ENCODE measurements at places on chromosomes 3 and 15.

- no peak for DNase-seq
These were observed 19.8 kb downstream of the MAPKBP1 start for GRCh38 chr15:41794081-41794480.

DNA sequence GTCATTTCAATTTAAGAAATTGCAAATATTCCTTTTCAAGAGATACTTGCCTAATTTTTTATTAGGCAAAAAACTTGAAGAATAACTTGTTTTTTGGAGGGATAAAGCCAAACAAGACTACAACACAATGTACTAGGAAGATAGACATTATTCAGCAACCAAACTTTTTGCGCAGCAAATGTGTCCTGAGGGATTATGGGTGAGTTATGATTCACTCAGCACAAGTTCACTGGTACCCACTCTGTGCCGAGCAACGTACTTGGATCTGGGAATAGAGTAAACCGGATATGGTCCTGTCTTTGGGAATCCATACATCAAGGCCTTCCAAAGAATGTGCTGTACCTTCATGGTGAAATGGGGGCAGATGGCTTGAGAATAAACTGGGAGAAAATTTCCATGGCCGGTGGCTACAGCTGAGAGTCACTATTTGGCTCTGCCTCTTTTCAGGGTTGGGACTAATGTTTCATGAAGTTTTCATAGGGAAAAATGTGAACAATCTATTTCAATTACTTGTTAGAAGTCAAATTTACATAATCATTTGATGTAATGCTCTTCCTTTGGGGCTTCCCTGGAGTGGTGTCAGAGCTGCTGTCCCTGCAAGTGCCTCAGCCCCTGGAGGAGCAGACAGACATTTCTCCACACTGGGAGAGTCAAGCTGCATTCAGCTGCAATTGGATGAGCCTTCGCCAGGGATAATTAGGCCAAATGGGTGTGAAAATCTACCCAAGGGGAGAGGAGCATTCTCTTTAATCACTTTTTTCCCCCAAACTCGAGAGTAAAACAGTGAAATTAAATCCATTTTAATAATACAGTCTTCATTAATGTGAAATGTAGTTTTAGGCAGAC, 315.2 kb downstream of the CLSTN2 start:
- no peak for DNase-seq

GRCh38 chr3:58874248-58874741, 175.5 kb downstream of the CFAP20DC start:
- DNase-seq = no peak

GRCh38 chr3:99633887-99634558, 4.4 kb upstream of the COL8A1 start:
- no peak for DNase-seq

DNA sequence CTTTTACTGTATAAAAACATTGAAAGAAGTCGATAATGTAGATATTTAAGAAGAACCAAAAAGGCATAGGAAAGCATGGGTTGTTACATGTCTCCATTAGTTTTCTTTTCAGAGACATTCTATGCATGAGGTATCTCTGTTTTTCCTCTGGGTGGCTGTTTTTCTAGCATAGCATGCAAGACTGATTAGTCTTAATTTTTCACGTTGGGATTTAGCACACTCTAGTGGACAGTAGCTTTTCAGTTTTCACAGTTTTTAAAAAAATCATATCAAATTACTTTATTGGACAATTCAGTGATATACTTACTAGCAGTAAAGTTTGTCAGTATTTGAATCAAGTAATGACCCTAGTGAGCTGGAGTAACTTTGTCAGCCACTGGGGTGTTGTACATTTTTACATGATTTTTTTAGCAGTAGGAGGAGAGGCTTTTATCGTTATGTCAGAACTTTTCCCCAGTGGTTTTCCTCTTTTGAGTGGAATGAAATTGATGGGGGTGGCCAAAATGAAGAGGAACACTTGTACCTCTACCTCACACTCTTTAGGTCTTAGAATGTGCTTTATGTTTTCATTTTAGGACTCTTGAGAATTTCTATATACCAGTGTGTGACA, 57.2 kb downstream of the SEC22A start:
- DNase-seq = no peak

DNA sequence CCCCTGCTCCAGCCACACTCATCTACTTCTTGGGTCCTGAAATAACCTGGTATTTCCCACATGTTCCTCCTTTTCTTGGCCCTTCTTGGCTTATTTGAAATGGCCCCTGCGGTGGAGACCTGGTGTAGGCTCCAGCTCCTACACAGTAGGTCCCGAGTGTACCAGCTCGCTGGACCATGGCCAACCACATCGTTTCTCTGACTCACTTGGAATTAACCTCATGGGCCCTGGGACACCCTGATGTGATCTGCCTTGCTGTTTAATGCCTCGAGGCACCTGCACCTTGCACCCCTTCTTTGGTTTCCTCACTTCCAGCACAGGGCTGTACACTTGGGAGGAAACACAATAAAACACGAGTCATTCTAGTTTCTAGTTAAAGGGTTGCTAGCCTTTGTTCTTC, 60.3 kb downstream of the FEM1B start:
- no peak for DNase-seq

DNA sequence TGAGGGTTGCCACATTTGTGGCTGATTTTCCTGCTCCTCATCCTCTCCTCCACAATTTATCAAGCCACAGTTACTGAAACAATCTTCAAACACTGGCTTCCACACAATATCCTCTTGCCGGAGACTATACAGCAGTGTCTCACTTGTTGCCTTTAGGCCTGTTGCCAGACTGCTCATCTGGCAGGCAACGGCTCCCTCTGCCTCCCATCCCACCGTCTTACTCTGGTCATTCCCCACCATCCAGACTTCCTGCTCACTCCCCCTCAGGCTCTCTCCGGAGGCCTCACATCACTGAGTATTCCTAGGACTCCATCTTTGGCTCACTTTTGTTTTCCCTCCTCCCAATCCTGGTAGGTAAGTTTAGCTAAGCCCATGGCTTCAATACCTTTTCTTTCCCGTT, 301.9 kb downstream of the IL20RB start:
- no peak for DNase-seq

- DNase-seq = no peak
These were observed 28.1 kb upstream of the CCR2 start for GRCh38 chr3:46325645-46326300.

GRCh38 chr3:151766454-151766853, 32.7 kb downstream of the AADACL2 start:
- DNase-seq = no peak

DNA sequence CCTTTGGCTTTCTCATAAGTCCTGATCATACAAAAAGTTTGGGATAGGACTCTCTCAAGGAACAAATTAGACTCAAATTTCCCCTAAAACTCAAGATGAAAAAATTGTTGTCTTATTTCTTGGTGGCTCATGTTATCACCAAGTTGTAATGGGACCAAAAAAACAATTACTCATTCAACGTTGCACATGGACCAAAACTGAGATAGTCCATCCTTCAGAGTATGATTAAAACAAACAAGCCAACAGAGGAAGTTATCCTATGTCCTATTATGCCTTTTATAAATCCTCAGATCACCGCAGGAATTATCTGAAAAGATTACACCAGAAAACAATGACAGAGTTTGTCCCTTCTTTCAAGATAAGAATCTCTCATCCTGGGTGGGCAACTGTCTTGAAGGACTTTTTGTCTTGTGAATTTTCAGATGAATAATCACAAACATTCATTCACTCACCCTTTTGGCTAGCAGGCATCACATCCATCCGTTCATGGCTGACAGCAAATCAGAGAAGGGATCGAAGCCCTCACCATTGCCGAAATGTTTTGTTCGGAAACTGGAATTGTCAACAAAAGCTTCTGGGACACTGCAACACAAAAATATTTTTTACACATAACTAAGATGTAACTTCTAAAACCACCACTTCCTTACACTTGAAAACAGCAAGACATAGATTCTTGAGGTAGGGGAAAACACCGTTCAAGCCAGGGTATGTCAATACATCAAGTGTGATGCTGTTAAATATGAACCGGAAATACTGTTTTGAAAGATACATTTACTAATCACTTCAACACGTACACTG, 90.4 kb downstream of the FOXP1 start:
- DNase-seq = no peak

- no peak for DNase-seq
These were observed 51.0 kb downstream of the ZDHHC19 start for GRCh38 chr3:196159952-196160804.

- no peak for DNase-seq
These were observed 4.1 kb upstream of the CLPX start for GRCh38 chr15:65189102-65189740.

- DNase-seq = no peak
These were observed 99.7 kb upstream of the TLE3 start for GRCh38 chr15:70197318-70197944.

- no peak for DNase-seq
These were observed 5.0 kb downstream of the SLC28A1 start for GRCh38 chr15:84889313-84889990.

DNA sequence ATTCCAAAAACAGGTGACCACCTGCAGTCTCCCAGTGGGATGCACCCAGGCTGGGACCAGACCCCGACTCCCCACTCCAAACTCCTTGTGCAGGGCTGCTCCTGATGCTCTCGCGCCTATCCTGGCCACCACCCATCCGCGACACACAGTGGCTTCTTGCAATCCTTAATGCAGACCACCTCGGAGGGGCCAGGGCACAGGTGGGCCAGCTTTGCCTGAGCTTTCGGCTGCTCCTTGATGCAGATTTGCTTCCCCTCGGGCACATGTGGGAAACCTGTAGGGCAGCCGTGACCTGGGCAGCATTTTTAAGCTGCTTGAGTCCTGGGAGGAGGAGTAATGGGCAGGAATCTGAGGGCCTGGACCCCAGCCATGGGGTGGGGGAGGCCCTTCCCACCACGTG, 18.9 kb downstream of the SLC6A11 start:
- no peak for DNase-seq

DNA sequence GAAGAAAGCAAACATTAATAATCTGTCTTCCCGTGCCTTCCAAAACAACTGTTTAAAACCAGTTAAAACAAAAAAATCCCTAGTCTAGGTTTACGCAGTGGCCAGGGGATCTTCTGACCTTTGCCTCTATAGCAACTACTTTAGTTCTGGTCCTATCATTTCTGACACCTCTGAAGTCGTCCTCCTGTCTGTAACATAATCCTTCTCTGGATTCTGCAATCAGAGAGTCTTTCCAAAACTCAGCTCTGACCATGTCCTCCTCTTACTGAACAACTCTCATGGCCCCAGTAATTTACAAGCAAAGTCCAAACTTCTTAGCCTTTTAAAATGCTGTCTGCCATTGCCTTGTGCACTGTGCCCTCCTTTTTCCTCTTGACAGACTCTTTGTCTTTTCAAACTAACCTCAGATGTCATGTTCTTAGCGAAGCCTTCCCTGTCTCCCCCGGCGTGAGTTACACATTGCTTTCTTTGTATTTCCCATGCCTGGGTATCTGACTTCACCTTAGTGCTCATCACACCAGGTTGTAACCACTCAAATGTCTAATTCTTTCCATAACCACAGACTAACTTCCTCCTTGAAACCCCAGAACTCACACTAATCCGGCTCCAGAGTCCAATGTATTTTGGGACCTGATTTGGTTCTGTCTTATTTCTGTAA, 105.2 kb upstream of the BNIP2 start:
- DNase-seq = no peak

DNA sequence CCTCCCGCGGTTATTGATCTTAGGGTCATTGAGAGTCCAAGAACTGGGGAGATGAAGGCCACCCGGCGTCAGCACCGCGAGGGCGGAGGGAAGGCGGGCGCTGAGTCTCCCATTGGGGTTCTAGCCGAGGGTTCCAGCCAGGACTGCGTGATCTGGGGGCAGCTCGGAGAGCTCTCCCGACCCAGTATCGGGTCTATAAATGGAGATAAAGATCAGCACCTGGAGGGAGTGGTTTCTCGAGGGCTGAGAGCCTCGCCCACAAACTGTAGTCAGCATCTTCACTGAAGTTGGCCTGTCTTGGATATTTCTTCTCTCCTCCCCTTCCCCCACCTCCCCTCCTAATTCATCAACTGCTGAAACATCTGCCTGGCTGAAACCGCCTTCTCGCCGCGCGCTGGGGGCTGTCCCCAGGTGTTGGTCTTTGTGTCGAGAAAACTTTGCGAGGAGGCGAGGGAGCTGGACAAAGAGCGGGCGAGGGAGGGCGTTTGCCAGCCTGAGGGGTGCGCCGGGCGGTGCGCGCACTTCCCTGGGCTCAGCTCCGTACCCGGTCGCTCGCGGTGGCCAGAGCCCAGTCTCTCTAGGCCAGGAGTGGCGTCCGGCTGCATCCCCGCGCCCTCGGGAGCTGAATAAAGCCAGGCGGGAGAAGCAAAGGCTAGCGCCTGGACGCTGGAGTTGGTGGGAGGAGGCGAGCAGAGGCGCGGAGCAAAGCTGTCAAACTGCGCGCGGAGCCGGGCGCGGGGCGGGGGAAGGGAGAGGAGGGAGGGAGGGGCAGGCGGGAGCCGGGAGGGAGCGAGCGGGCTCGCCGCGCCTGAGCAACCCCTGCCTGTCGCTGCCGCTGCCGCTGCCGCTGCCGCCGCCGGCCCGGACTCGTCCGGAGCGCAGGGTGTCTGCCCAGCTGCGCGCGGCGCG, at the start of gene ST8SIA2:
ST8SIA2 (plus strand) TSS at position 811 of the 909 bp plus-strand sequence. CDS start 184 bp downstream, outside the sequence.
- DNase-seq = no peak

DNA sequence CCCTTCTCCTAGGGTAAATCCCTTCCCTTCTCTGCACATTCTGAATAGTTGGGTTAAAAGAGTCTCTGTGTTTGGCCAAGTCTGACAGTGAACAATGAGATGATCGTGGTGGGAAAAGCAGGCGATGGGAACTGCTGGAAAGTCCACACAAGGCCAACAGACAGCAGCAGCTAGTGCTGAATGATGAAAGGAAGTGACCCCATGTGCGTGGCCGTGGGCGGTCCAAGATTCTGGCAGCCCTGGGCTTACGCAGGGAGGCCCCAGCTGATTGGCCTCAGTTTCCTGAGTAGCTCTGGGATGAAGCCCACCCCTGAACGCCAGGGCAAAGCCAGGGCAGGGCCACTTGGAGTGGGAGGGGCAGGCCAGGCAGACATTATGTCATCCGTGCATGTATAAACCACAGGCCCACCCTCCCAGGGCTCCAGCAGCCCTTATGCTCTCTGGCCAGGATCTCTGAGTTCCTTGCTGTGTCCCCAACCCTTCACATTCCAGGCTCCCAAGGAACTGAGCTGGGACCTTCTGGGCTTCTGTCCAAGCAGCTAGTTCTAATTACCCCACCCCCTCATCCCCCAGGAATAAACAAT, 57.8 kb downstream of the CDC25A start:
- peak; percentile 22 for DNase-seq

DNA sequence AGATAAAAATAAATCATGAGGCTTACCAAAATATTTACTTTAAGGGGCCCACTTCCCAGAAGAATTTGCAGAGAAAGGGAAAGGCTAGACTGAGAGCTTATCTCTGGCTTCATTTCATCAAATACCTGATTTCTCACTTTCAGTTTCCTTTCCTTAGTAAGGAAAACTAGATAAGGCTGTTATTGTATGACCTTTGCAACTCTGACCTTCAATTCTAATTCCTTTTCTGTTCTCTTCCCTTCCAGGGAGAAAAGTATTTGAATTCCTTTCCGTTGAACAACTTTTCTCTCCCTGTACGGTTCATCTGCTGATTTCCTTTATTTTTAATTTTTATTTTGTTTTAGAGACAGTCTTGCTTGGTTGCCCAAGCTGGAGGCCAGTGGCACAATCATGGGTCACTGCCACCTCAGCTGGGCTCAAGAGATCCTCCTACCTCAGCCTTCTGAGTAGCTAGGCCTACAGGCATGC, 7.1 kb upstream of the PXK start:
- DNase-seq = no peak

Measured in dorsolateral prefrontal cortex (tissue), 122 donors.